Stimulated activated CD4-positive, alpha-beta T cell treated with anti-CD3 and anti-CD28 coated beads, Interleukin-4, amount 100 ng/mL, for 1 hour (primary cell): ENCODE measurements at places on chromosomes 2 and 18.

DNA sequence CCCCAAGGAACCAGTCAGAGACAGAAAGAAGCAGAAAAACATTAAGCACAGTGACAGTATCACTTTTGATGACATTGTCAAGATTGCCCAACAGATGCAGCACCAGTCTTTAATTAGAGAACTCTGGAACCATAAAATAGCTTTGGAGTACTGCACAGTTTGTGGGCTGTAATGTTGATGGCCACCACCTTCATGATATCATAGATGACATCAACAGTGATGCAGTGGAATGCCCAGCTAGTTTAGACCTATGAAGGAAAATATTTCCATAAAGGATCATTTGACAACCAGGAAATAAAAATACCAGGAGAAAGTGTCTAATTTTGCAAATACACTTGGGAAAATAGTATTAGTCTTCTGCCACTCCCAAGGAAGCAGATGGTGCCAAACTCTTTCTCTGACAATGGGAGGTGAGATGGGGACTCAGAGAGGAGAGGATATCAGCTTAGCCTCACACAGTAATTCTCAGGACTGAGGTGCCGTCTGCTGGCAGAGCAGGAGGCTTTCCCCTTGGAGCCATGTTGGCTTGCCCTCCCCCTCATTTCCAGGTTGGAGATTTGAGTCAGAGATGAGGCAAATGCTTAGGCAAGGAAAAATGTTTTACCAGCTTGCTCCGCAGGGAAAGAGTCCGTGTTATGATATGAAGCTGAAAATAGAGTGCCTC is 107.5 kb upstream of the CELF4 start:
- DNase-seq, result no peak

DNA sequence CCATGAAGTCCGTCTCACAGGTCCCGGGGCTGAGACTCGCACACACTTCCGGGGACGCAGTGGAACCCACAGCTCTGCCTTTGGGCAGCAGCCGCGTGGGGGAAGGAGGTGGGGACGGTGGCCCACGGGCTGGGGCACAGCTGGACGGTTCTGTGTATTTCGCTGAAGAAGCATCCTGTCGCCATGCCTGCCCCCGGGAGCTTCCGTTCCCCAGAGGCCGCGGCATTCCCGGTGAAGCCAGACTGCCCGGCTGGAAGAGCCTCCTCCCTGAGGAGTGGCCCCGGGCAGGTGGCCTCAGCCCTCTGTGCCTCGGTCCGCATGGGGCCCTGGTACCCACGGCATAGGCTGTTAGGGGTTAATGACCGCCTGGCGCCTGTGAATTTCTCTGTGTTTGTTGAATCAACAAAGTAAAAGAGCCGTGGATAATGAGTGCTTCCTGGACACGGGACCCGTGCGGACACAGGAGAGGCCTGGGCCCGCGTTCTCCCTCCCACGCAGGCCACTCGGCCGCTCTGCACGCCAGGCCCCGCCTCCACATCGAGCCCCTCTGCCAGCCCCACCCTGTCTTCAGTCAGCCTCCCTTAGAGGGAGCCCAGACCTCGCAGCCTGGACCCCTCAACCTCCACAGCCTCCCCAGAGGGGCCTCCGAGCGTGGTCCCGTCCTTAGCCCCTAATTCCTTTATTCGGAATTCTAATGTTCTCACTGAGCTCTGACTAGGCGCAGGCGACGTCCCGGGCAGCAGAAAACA is 51.0 kb downstream of the KCNG2 start:
- DNase-seq, result no peak

- DNase-seq, result no peak
Measured at GRCh38 chr2:54859416-54859815, 136.0 kb downstream of the EML6 start.

DNA sequence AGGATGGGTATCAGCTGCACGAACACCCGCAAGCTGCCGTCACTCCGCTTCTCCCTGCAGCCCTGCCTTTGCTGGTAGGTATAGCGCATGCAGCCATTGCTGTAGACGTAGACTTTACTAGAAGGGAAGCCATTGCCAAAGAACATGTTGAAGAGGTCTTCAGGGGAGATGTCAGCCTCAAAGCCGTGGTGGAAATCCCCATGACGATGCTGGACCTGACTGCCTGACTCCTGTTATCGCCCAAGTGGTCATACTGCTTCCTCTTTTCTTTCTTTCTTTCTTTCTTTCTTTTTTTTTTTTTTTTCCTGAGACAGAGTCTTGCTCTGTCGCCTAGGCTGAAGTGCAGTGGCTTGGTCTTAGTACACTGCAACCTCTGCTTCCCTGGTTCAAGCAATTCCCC is 68.7 kb upstream of the SPRED2 start:
- DNase-seq, result no peak

GRCh38 chr2:111679202-111679601 is 204.8 kb downstream of the ANAPC1 start:
- DNase-seq, result no peak

DNA sequence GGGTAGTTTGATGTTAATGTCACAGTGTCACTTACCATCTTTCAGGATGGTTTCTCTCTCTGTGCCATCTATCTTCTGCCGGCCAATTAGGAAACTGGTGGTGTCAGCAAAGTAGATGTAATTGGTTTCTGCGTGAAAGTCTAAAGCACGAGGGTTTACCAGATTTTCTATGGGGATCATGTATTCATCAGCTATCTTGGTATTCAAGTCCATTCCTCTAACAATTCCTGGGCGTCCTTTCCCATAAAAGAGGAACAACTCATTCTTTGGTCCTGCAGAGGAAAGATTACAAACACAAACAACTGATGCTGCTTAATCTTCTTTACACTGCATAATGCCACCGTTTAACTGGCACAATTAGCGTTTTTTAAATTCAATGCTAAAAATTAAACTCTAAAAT is 1081.9 kb downstream of the LRP1B start:
- DNase-seq, result no peak
